A549 treated with ZK216348 at 1 μM for 4 hours (cell line): ENCODE measurements at places on chromosomes 4 and X. TPM values are rescaled to one million over a fixed set of nuclear protein-coding genes. Genes with fewer than 3 reads are reported as not detected.

Gene FABP2
- total RNA-seq: not detected in 5 replicates

Gene SSX4
- total RNA-seq: not detected in 5 replicates

Gene KLB
- total RNA-seq: 0.06 to 0.14 TPM (median 0.11 TPM) in 5 replicates

Gene ITGB1BP2
- total RNA-seq: 0.83 to 1.5 TPM (median 0.99 TPM) in 5 replicates

Gene NUDT10
- total RNA-seq: 0.51 to 0.74 TPM (median 0.55 TPM) in 5 replicates

Gene TFE3
- 38.3 to 57.8 TPM (median 54.4 TPM) in 5 replicates for total RNA-seq

Gene KLHL4
- 4.3 to 5.0 TPM (median 4.9 TPM) in 5 replicates for total RNA-seq

Gene GAGE12H
- total RNA-seq: not detected in 5 replicates

Gene CDX4
- total RNA-seq: not detected in 5 replicates

Gene ENPEP
- total RNA-seq: 0.12 to 0.14 TPM in 2 of 5 replicates, not detected in the others

Gene RNF128
- total RNA-seq: 0.07 to 0.12 TPM in 2 of 5 replicates, not detected in the others

Gene AWAT2
- total RNA-seq: not detected in 5 replicates

Gene F8
- 3.7 to 4.5 TPM (median 4.3 TPM) in 5 replicates for total RNA-seq

Gene FREM3
- not detected in 5 replicates for total RNA-seq

Gene TMEM144
- 2.4 to 4.2 TPM (median 3.9 TPM) in 5 replicates for total RNA-seq

Gene BEX3
- total RNA-seq: 215 to 287 TPM (median 258 TPM) in 5 replicates

Gene SPANXN3
- not detected in 5 replicates for total RNA-seq

Gene CTAG2
- total RNA-seq: not detected in 5 replicates

Gene ATP1B4
- total RNA-seq: not detected in 5 replicates

Gene MND1
- 12.3 to 21.1 TPM (median 12.8 TPM) in 5 replicates for total RNA-seq

Gene CPZ
- total RNA-seq: 0.12 to 0.28 TPM (median 0.15 TPM) in 5 replicates

Gene DDX53
- total RNA-seq: not detected in 5 replicates

Gene NPY5R
- not detected in 5 replicates for total RNA-seq

Gene AADAT
- 6.7 to 9.7 TPM (median 8.8 TPM) in 5 replicates for total RNA-seq

Gene DDIT4L
- 0.32 to 0.57 TPM (median 0.35 TPM) in 5 replicates for total RNA-seq

Gene TBX22
- not detected in 5 replicates for total RNA-seq

Gene INTU
- total RNA-seq: 0.68 to 2.0 TPM (median 1.5 TPM) in 5 replicates

Gene CT45A1
- not detected in 5 replicates for total RNA-seq

Gene MAGEE1
- 3.3 to 4.6 TPM (median 4.4 TPM) in 5 replicates for total RNA-seq

Gene NIPAL1
- total RNA-seq: 0.23 to 1.7 TPM (median 0.52 TPM) in 5 replicates

Gene SMC1A
- 39.0 to 66.2 TPM (median 47.2 TPM) in 5 replicates for total RNA-seq

Gene DGAT2L6
- total RNA-seq: not detected in 5 replicates

Gene GLUD2
- 2.4 to 3.3 TPM (median 2.9 TPM) in 5 replicates for total RNA-seq

Gene PRAF2
- total RNA-seq: 37.3 to 50.2 TPM (median 43.8 TPM) in 5 replicates

Gene CYLC1
- total RNA-seq: not detected in 5 replicates

Gene XAGE2
- total RNA-seq: not detected in 5 replicates

Gene UGT8
- total RNA-seq: 0.08 to 0.15 TPM (median 0.11 TPM) in 5 replicates

Gene CSN3
- not detected in 5 replicates for total RNA-seq

Gene STK32B
- total RNA-seq: 17.7 to 21.4 TPM (median 18.0 TPM) in 5 replicates
